Suppressor macrophage treated with lipopolysaccharide for 1 hour (primary cell): ENCODE measurements at places on chromosomes 2 and 18.

- peak; percentile 22 for DNase-seq
Measured at GRCh38 chr2:151681051-151681450, 53.2 kb downstream of the NEB start.

GRCh38 chr2:82215212-82215611 lies 1910.7 kb upstream of the LRRTM1 start:
- no peak for DNase-seq

DNA sequence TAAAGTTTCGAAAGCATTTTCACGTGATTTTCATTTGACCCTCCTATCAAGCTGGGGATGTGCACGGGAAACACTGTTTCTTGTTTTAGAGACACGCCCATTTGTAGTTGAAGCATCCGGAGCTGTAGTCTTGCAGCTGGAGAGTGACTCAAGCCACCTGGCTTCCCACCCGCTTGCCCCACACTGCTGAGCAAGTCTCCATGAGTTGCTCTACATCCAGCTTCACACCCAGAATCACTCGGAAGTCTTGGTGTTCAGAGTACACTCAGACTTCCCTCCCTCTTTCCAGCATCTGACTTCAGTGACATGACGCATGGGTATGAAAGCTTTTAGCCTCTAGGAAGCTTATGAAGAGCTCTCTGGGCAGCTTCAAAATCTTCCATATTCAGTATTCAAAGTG lies 262.4 kb downstream of the NBAS start:
- no peak for DNase-seq

DNA sequence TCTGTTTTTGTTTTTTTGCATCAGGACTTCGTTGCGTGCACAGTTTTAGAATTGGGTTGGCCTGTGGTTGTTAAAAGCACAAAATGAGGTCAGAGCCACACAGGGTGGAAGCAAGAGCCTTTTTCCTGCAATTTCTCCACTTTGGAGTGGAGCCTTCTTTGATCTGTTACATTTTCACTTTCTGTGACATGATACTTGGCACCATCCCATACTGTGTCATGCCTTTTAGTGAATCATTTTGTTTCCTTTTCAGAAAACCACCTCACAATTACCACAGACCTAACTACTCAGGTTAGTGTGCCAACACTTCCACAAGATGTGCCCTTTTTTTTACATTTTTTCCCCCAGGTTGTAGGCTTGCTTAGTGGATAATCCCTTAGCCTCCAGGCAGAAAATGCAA lies 32.5 kb downstream of the MERTK start:
- DNase-seq = peak; percentile 39

GRCh38 chr18:30991397-30991796 lies 51.1 kb downstream of the DSC3 start:
- no peak for DNase-seq

DNA sequence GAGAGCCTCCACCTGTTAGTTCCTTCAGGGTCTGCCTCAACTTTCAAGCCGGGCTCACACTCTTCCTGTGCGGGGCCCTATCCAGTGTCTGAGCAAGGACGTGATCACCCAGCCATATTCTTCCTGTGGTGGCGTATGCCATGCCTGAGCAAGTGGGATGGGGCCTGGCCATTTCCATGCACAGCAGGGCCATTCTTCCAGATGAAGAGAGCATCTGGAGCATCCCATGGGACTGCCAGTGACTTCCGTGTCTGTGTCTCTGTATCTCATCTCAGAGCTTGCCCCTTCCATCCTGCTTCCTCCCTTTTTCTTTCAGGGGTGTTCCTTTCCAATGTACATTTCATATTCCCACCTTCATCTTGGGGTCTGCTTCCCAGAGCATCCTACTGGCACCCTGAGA lies 20.2 kb downstream of the SCG2 start:
- DNase-seq = no peak

GRCh38 chr2:201126308-201127151 lies 10.6 kb downstream of the CFLAR start:
- peak; percentile 80 for DNase-seq

GRCh38 chr2:146193619-146194018 lies 1651.2 kb upstream of the ACVR2A start:
- DNase-seq = no peak

GRCh38 chr2:58852243-58852642 lies 611.1 kb upstream of the FANCL start:
- no peak for DNase-seq

GRCh38 chr18:78505851-78506461 lies 473.7 kb upstream of the SALL3 start:
- DNase-seq = no peak

- DNase-seq = no peak
Measured at GRCh38 chr2:98883780-98884211, 52.2 kb downstream of the CRACDL start.

DNA sequence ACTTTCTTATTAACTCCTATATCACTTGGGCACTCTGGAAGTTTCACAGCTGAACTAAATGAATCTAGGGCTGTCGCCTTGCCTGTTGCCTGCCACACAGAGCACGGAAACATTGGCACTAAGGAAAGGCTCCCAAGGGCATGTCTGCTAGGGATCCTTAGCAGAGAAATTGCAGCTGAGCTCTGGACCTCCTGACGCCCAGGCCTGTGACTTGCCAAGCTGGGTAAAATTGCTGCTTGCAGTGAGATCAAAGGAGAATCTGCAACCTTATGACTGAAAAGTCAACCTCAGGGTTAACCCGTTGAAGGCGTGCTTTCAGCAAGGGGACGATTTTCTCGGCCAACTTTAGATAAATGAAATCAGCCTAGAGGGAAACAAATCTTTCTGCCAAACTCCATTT lies 189.8 kb downstream of the NCK2 start:
- no peak for DNase-seq

GRCh38 chr2:231900486-231900942 lies 25.7 kb downstream of the NPPC start:
- peak; percentile 81 for DNase-seq

- DNase-seq = no peak
Measured at GRCh38 chr2:11814979-11815510, 68.6 kb downstream of the LPIN1 start.

DNA sequence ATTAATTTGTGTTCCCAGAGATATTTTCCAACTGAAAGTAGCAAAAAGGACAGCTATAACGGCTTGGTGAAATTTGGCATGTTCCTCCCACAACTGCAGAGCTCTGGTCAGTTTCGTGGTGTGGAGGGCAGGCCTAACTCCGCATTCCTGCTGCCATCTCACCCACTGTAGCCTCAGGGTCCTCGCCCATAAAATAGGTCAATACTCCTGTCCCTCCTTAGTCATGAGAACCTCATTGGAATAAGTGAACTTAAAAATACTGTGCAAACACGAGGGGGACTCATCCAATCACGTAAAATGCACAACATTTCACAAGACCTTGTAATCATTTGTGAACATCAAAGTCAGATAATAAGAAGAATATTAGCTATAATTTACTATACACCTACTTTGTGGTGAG lies 143.5 kb upstream of the NCKAP5 start:
- DNase-seq = no peak

DNA sequence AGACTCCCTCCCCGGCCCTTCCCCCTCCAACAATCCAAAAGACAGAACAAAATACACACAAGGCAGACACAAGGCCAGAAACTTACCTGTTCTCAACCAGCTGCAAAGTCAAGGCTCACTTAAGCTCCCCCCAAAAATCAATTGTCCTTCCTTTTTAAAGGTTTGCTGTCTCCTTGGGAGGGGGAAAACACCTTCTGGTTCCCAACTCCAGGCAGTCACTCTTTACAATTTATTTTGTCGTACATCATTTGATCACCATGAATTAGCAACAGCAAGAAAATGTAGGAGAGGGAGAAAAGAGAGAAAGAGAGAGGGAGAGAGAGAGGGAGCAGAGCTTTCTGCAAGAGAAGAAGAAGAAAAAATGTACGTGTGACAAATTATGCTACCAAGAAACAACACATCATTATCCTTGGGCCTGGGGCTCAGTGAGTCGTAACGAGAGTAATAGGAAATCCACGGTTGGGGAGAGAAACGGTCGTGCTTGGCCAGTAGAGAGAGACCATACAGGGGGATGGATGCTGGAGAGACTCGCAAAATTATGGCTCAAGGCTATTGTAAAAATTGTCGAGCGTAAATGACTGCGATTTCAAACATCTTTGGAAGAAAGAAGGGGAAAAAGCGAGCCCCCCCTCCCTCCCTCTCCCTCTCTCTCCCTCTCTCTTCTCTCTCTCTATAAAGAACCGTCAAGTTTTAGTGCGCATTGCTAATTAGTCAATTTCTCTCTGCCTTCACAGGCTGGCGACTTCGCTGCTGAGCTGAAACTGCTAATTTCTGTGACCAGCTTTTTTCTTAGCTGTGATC lies at the start of gene KLHL14:
KLHL14 (minus strand) TSS at position 443 of the 801 bp plus-strand sequence. CDS start 2,432 bp downstream, outside the sequence.
- no peak for DNase-seq

- peak; percentile 42 for DNase-seq
Measured at GRCh38 chr18:13112982-13113381, 105.6 kb upstream of the LDLRAD4 start.

DNA sequence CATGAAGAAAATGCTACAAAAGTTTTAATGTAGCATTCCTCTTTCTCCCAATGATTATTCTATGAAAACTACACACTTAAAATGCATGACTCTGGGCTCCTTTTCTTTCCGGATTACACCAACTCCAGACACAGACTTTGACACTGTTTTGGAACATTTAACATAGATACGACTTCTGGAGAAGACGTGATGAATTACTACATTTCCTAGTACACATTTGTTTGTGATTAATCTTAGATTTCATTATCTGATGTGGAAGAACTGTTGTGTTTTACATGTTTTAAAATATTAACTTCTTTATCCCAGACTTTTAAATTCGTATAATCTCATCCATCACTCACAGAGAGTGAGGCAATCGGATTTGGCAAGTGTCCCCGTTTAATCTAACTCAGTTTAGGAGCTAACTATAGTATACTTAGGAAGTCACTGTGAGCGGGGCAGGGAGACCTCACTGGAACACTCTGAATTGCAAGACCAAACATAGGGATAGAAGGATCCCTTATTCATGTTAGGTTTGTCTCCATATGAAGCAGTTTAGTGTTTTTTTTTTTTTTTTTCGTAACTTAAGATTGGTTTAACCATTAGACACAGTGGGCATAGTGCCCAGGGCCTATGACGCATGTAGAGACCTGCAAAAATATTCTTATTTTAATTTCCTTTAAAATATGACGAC lies 66.7 kb downstream of the PDE1A start:
- DNase-seq = no peak

DNA sequence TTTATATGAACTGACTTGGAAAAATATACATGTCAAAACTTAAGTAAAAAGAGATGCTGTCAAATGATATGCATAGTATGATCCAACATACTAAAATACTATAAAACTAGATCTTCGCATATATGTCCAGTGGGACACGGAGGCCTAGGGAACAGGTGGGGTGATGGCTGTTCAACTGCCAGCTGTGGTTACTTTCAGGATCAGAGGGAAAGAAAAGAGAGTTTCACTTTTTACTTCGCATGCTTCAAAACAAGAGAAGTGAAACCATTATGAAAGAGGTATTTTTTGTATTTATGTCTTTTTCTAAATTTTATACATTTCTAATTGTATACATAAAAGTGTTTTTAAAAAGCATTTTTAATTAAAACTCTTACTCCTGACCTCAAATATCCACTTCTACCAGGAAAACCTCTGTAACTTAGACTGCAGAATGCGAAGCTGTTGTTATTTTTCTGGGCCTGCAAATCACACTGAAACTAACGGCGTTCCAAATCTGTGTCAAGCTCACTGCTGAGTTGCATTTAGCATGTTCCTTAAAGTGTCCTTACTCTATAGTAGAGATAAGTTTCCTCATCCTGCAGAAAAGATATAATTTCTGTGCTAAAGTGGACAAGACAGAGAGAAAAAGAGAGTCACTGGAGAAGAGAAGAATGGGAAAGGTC lies 97.8 kb upstream of the SLC35G4 start:
- DNase-seq = peak; percentile 4

GRCh38 chr2:44135771-44136170 lies 32.9 kb upstream of the PPM1B start:
- DNase-seq = no peak

- DNase-seq = no peak
Measured at GRCh38 chr2:178718283-178718682, 88.9 kb downstream of the TTN start.

GRCh38 chr18:26722565-26722931 lies 143.0 kb downstream of the AQP4 start:
- no peak for DNase-seq

- no peak for DNase-seq
Measured at GRCh38 chr2:230011617-230012016, 57.1 kb downstream of the SLC16A14 start.

GRCh38 chr18:41829647-41830516 lies 125.2 kb upstream of the PIK3C3 start:
- no peak for DNase-seq

DNA sequence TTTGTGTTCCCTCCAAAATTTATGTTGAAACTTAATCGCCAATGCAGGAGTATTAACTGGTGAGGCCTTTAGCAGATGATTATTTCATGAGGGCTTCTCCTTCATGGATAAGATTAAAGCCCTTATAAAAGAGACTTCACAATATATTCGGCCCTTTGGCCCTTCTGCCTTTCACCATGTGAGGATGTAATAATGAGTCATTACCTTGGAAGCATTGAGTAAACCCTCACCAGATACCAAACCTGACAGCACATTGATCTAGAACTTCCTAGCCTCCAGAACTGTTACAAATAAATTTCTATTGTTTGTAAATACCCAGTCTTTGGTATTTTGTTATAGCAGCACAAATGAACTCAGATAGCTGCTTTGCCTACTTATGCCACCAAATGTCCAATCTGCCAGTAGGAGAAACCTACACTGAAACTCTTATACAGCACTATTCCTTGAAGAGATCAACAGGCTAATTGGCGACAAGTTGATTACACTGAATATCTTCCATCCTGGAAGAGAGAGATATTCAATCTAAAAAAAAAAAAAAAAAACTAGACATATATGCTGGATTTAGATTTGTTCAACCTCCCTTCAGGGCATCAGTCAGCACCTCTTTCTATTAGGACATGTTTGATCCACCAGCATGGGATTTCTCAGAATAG lies 125.9 kb upstream of the COL5A2 start:
- DNase-seq = no peak

GRCh38 chr2:235765181-235765820 lies 271.5 kb downstream of the AGAP1 start:
- DNase-seq = no peak

DNA sequence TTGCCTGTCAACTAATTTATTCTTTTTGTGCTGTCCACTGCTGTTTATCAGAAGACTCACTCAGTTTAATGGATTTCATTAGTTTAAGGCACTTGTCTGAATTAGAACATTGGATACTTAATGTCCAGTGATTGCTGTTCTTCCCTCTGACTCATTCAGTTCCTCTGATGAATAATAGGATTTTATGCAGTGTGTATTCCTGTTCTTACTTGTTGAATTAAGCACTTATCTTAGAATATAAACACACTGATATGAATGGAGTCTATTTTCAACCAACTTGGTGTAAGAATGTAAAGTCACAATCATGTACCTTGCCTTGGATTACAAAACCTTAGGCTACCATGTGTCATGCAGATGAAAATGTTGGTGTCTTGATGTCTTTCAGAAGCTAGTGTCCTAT lies 87.0 kb upstream of the PROKR1 start:
- no peak for DNase-seq

DNA sequence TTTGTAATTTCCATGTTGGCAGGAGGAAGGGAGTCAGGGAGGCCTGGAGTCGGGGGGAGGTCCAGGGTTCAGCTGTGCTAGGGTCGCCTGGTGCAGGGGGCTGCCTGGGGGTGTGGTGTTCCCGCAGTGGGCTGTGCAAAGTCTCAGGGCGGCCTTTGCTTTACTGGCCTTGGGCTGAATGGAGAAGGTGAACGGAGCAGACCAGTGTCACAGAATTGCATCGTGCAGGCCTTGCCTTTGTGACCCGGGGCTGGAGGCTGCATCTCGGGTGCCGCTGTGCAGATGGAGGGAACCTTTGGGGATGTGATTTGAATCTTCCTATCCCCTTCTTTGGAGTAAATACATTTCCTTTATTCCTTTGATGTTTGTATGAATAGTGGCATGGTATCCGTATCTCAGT lies 8.8 kb downstream of the SNTG2 start:
- DNase-seq = no peak
